ENCODE measurements at places on chromosomes 11 and 22.

DNA sequence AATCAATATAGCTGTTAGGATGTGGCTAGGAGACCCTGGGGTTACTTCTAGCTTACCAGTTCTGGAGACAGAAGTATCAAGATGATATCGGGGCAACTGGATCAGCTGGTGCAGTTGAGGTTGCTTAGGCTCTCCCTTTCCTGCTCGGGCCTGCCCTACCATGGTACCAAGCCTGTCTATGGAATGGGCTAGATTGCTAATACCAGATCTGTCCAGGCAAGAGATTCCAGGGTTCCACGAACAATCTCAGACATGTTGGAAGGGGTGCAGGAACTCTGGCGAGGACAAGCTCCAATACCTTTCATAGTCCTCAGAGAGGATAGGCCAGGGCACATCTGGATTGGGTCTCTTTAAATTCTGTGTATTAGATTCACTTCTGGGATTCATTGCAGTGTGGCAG lies 53.8 kb downstream of the ADM start:
- no peak for DNase-seq

- DNase-seq: no peak
Observed at GRCh38 chr11:28636566-28636965, 528.4 kb downstream of the METTL15 start.

- no peak for DNase-seq
Observed at GRCh38 chr11:45657496-45658260, 7.7 kb downstream of the CHST1 start.

- DNase-seq: no peak
Observed at GRCh38 chr22:45212992-45213751, 27.5 kb downstream of the KIAA0930 start.

- no peak for DNase-seq
Observed at GRCh38 chr11:131592734-131593133, 222.3 kb downstream of the NTM start.

DNA sequence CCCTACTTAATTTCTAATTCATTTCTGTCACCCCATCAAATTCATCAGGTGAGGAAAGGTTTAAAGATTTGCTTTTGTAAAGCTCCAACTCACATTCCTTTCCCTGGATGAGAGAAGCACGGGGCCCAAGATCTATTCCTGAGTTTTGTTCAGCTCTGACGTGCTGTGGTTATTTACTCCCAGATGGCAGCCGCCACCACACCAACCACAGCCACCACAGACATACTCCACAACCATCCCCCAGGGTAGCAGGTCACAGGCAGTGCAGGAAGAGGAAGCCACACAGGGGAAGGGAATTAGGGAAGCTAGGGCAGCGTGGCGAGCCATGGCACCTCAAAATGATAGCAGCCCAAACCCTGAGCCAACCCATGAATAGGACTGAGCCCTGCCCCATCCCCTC lies 63.5 kb upstream of the CSNK2A3 start:
- DNase-seq: no peak

DNA sequence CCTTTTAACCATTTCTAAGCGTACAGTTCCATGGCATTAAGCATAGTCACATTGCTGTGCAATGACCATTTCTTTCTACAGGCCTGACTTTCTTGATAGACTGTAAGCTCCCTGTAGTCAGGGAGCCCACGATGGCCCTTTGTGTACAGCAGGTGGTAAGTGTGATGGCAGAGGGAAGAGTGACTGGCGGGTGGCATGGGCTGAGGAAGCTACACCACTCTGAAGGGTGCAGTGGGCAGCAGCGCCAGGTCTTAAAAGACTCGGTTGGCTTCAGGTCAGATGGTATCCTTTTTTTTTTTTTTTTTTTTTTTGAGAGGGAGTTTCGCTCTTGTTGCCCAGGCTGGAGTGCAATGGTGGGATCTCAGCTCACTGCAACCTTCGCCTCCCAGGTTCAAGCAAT lies 1.6 kb downstream of the PPM1F start:
- no peak for DNase-seq
